ENCODE measurements at places on chromosomes 4 and X.

- peak; percentile 24 for DNase-seq
These were observed 142.1 kb upstream of the FTHL17 start for GRCh38 chrX:31213941-31214340.

DNA sequence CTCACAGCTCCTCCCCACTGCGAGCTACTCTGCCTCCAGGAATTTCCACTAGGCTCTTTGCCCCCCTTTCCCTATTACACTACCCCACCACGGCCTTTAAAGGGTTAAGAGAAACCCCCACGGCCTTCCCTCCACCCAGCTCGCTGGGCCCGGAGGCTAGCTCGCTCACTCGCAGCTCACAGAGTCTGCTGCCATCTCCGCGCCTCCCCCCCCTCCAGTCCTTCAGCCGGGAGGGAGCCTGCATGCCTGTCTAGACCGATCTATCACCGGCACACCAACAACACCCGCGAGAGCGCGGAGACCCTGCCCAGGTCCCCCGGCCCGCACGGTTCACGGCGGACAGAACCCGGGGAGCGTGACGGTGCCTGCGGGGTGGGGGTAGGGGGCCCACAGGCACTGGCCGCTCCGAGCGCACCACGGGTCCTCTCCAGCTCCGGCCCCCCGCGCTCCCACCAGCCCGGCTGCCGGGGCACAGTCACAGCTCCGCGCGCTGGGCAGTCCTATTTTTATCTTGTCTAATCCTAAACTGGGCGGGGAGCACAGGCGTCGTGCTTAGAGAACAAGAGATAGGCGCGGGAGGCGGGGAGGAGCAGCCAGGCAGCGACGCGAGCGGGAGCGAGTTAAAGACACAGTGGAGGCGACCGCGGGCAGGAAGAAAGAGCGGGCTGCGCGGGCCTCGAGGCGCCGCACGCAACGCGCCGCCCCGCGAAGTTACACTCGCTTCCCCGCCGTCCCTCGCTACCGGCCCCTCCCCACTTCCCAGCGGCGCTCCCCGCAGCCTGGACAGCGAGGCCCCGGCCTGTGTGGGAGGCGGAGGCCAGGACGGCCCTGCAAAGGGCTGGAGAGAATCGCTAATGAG is 3.5 kb downstream of the BCOR start:
- peak; percentile 49 for DNase-seq

DNA sequence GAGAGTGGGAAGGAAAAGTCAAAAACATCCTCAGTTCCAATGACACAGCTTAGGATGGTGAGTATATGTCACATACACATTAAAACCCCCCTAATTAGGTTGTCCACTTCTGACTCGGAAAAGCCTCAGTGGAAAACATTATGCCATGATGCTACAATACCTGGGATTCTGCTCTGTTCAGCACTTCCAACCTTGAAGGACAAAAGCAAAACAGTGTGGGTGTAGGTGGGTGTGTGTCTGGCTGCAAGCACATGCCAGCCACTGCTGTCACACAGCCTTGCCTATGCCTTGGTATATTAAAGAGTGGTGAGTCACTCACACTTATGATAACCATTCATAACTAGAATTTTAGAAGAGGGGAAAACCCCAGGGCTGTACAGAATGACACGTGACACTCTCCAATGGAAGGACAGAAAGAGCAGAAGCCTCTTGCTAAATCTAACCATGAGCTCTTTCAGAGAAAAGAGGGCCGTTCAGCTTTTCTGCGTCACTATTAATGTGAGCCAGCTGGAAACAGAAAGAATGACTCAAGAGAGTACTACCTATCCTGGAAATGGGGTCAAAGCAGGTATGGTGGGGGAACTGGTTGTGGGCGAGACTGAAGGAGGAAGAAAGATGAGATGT is 159.6 kb downstream of the TET2 start:
- peak; percentile 17 for DNase-seq

DNA sequence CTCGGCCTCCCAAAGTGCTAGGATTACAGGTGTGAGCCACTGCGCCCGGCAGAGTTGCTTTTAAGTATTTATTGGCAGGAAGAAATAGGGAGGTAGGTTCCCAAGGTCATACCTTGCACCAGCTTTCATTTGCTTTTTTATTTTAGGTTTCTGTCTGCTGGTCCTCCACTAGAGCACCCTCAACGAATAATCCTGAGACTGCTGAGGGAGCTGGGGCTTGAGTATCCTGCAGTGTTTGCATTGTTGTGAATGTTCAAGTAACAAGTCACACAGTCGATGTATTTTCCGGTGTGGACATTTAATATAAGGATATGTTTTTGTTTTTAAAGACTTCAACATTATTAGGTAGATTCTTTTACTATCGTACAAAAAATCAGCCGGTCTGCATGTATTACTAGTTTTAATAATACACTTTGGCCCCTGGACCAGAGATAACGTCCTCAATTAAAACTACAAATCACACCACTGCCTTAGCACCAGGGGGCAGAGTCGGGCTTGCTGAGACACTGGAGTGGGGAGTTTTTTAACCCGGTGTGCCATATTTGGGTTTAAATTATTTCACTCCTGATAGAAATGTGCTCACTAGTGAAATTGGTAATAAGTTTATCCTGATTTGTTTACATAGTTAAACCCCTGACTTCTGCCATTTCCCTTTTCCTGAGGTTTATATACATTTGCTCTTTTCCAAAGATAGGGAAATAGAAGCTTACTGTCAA is 11.6 kb downstream of the SMIM20 start:
- peak; percentile 56 for DNase-seq

DNA sequence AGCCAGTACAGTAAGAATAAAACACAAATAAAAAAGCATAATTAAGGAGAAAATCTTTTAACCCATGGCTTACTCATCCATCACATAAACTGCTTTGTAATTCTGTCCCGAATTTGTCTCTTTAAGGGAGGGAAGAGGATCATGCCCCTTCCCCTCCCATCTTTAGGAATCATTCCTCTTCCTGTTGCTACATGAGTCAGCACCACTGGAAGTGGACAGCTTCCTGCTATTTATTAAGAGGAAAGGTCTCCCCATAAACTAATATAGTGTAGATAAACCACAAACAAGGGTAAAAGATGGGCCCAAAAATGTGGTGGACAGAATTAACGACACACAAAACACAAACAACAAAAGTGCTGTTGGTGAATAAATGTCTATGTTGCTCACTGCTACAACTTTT is 75.8 kb downstream of the PPP3CA start:
- DNase-seq, result no peak

- DNase-seq, result no peak
These were observed 235.2 kb downstream of the CPXCR1 start for GRCh38 chrX:88982183-88982582.

DNA sequence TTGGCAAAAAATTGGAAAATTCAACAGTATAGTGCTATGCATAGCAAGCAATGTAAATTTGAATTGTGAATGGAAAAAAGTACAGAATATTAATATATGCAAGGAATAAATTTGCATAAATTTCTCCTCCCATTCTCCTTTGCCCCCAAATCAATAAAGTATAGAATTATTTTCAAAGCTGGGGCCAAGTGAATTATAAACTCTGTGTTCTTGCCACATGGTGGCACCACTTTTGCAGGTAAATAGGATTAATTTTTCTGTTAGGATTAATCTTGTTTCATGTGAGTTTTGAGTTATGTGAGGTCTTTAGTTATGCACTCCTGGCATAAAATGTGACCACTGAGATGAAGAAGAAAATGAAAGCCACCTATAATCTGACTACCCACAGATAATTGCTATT is 19.9 kb downstream of the COPS4 start:
- peak; percentile 18 for DNase-seq

DNA sequence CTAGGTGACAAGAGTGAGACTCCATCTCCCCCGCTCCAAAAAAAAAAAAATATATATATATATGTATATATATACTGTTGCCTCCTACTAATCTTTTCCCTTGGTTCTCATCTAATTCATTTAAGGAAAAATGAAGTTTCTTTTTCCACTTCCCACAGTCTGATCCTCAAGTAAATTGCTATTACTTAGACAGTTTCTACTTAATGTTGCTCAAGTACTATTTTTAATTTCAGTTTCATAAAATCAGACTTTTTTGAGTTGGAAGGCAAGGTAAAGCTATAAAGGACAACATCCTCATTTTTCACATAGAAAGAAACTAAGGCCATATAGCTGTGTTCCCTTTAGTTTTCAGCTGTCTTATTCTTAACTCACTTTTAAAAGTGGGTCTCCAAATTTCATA is 5.8 kb downstream of the RXFP1 start:
- DNase-seq, result no peak

DNA sequence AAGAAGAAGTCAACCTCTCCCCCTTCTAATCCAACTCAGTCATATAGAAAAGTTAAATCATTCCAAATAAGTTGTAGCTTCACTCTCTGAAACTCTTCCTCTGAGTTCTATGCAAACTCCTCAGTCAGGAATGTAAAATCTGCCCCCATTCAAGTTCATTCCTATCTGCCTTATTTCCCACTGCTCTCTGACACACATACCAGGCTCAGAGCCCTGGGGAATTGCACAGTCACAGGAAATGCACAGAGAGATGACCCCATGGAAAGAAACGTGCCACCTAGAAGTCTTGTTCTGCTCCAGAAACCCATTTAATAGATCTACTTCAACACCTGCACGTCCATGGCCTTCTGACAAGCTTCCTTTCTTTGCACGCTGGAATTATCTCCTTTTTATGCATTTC is 236.0 kb upstream of the VCX3A start:
- DNase-seq, result no peak

DNA sequence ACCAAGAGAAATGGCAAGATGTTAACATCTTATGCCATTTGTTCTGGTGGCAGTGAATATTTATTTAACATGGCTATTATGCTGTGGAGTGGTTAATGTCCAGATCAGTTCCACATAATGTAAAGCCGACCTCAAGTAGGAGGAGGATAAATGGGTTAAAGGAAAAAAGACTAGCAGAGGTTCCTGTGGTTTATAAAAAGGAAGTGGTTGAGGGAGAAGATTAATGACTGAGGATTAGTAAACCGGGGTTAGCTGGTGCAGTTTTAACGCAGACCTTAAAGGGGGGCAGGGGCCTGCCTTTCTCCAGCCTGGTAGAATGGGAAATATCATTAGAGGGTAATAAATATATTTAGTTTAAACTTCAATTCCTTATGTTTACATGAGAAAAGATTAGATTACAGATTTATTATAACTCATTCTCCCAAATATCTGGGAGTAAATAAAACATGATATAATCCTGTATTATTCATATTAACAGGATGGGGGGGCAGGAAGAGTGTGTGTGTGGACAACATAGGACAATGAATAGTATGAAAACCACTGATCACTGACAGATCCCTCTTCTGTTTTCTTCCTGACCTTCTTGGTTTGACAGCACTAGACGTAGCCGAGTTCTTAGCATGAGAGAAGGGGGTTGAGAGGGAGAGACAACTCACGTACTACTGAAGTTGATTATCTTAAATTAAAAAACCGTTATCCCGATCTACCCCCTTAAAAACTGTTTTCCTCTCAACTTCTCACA is 124.1 kb upstream of the LIMCH1 start:
- DNase-seq, result peak; percentile 67

DNA sequence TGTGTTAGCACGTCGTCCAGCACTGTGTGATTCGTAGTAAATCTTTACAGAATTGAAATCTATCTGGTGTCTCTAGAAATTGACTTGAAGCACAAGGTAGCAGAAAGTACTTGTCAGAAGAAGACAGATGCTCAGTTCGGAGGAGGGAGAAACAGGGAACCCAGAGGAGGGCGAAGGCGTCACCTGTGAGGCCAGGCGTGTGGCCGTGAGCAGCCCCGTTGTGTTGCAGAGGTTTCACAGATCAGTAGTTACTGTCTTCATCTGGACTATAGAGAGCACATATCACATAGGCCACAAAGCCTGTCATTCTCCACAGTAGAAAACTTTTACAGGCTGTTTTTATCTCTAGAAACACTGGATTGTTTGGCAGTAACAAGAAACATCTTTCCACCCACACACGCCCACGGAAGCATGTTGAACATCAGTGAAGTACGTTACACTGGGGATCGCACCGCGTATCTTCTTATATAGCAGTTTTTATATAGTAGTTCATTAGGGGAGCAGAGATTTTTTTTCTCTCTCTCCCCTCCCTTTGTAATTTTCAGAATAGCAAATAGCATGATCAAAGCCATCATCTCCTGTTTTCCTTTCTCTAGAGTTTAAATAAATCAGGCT is 48.1 kb upstream of the TLR3 start:
- DNase-seq, result peak; percentile 30

GRCh38 chr4:178738026-178738425 is 1295.8 kb upstream of the AGA start:
- no peak for DNase-seq

DNA sequence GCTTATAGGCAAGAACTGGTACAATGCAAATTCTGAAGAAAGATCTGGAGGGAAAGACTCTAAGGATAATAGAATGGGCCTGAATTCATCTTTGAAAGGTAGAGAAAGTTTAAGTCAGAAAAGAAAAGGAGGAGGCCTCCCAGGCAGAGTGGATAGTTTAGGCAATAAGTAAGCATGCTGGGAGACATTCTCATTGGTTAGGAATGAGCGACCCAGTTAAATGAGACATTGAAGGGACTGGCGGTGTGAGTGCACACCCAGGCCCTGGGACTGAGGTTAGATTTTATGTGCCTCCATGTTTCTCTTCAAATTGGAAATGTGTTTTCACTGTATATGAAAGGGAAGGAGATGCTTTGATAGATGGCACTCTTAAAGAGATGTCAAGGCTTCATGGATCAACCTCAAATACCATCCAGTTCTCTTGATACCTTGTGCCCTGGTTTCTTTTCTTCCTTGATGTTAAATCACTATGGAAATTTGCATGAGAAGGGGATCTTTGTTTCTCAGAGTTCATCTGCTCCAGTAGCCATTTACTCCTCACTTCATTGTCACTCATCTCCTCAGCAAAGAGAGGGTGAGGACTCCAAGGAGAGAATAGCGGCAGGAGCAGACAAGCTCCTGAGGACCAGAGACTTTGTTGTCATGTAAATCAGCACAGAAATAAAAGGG is 584.2 kb upstream of the INTU start:
- peak; percentile 19 for DNase-seq

GRCh38 chr4:117515921-117516320 is 430.5 kb upstream of the TRAM1L1 start:
- DNase-seq, result no peak

DNA sequence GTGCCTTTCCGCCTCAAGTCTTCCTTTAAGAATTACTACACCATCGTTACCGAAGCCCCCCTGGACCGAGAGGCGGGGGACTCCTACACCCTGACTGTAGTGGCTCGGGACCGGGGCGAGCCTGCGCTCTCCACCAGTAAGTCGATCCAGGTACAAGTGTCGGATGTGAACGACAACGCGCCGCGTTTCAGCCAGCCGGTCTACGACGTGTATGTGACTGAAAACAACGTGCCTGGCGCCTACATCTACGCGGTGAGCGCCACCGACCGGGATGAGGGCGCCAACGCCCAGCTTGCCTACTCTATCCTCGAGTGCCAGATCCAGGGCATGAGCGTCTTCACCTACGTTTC is 2.2 kb downstream of the PCDH10 start:
- no peak for DNase-seq

GRCh38 chrX:148204195-148204594 is 223.1 kb downstream of the FMR1NB start:
- no peak for DNase-seq

DNA sequence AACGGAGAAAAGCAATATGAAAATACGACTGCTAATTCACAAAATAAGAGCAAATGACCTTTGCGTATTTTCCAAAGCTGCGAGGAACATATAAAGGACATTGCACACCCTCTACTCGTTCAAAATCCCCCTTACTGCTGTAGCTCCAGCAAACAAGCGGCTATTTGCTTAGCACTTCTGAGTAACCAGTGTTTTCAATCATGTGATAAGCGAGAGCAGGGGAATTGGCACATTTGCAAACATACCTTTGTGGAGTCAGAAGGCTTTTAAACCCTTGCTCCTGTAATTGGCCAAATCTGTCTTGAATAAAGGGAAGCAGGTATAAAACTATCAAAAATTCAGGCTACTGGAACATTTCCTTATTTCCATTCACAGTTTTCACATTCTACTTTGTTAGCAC is 610.2 kb downstream of the UBE2NL start:
- DNase-seq, result no peak

Data from iris pigment epithelial cell (primary cell).